ENCODE measurements at places on chromosomes 11 and 22. TPM values are rescaled to one million over a fixed set of nuclear protein-coding genes. Genes with fewer than 3 reads are reported as not detected.

Gene UBQLN3
- not detected for total RNA-seq

DNA sequence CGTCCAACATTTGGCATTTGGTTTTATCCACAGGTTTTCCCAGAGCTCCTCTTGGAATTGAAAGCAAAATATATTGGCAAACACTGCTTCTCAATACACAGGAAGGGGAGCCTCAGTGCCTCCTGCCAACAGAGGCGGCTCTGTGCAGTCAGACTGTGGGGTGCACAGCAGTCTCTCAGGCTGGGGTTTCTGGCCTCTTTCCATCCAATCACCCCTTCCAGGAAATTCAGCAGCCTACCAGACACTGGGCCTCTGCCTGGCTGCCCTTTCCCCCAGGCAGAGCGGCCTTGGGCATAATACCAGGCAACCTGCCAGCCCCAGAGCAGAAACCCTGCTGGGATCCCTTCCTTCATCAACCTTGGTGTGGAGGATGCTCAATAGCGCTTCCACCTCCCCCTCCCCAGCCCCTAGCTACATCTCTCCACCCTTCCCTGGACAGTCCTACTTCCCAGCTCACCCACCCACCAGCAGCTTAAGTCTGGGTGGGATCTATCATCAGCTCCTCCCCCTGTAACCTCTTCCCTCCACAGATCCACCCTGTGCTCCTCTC, 17.8 kb upstream of the RAPSN start:
- H3K4me1 ChIP-seq, result peaks cover 36% of the 10 kb centered on the region
- peak overlapping the region; percentile 57 for H3K27ac ChIP-seq
- no peak for DNase-seq
- no peaks in the 10 kb centered on the region for H3K27me3 ChIP-seq
- no peak overlapping the region for H3K4me3 ChIP-seq

Gene MMP11
- total RNA-seq, result 10.8 TPM

DNA sequence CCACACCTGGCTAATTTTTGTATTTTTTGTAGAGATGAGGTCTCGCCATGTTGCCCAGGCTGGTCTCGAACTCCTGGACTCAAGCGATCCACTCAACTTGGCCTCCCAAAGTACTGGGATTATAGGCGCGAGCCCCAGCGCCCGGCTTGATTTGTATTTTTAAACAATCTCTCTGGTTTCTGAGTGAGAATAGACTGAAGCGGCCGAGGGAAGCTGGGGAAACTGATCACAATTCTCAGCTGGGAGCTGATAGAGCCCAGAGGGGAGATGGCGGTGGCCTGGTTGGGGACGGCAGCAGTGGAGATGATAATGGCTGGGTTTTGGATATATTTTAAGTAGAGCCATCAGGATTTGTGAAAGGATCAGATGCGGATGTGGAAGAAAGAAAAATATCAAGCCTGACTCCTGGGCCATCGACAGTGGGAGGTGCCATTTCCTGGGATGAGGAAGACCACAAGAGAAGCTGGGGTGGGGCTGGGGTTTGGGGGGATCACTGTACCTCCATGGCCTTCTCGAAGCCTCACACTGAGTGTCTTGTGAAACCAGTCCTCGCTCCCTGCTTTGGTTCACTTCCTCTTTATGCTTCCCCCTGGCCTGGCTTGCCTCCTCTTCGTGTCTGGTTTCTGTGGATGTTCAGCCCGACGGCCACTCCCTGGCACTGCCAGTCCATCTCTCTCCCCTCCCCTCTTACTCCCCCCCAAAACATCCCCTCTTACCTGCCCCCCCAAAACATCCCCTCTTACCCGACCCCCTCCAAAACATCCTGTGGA, 51.9 kb downstream of the IGLL1 start:
- peaks cover 39% of the 10 kb centered on the region for H3K4me1 ChIP-seq
- no peak for DNase-seq
- H3K4me3 ChIP-seq, result no peak overlapping the region
- H3K36me3 ChIP-seq, result no peaks in the 10 kb centered on the region
- H3K27me3 ChIP-seq, result no peaks in the 10 kb centered on the region

GRCh38 chr11:102488208-102488607, 35.6 kb upstream of the TMEM123 start:
- H3K27me3 ChIP-seq, result no peaks in the 10 kb centered on the region
- no peak for DNase-seq
- H3K36me3 ChIP-seq, result no peaks in the 10 kb centered on the region
- no peak overlapping the region for H3K27ac ChIP-seq
- no peak overlapping the region for H3K4me3 ChIP-seq
- H3K4me1 ChIP-seq, result no peaks in the 10 kb centered on the region

Measured in neural crest cell (in vitro differentiated cells).